Activated CD8-positive, alpha-beta memory T cell treated with anti-CD3 and anti-CD28 coated beads, Interleukin-2, amount 10 ng/mL, durations not matched to agents 7 days and 5 days (primary cell): ENCODE measurements at places on chromosomes 7 and 10.

DNA sequence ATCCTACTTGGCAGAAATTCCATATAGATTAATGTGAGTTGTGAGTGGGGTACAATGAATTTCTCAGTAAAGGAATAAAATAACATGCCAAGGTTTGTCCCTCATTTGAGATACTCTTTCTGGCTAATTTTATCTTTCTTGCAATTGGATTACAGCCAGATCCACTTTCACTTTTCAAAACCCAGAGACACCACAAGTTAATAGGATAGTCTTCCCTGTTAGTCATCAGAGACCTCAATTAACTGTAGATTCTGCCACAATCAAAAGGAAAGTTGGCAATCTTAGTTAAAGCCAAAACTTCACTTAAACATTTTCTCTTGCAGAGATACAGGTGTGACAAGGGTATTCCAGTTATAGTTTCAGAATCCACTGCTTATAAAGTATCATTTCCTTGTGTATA is 91.4 kb upstream of the PHYHIPL start:
- DNase-seq = no peak

DNA sequence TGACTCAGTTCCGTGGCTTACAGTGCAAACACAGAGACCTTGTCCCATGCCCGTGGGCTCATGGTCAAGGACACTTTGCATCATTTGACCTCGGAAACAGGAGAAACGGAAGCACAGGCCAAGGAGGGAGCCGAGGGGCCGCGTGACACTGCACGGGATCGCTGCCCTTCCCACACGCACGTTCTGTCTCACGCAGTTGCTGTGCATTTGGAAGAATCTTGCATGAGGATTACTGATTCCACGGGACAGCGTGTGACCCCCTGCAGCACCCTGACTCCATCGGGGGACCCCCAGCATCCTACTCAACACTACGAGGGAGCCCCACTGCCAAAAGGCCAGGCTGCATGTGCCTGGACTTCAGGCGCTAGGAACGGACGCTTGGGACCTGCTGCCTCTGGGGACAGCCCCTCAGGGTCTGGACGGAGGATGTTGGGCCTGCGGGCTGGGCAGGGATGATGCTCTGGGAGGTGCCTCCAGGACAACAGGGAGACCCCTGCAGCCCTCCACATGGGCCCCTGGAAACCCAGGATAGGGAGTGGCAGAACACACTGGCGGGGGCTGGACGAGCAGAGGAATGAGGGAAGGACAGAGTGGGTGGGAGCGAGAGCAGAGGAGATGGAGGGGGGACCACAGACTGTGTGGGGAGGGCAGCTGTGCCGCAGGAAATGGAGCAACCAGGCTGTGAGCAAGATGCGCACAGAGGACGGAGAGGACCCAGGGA is 222.2 kb downstream of the DNAJB6 start:
- DNase-seq = no peak

DNA sequence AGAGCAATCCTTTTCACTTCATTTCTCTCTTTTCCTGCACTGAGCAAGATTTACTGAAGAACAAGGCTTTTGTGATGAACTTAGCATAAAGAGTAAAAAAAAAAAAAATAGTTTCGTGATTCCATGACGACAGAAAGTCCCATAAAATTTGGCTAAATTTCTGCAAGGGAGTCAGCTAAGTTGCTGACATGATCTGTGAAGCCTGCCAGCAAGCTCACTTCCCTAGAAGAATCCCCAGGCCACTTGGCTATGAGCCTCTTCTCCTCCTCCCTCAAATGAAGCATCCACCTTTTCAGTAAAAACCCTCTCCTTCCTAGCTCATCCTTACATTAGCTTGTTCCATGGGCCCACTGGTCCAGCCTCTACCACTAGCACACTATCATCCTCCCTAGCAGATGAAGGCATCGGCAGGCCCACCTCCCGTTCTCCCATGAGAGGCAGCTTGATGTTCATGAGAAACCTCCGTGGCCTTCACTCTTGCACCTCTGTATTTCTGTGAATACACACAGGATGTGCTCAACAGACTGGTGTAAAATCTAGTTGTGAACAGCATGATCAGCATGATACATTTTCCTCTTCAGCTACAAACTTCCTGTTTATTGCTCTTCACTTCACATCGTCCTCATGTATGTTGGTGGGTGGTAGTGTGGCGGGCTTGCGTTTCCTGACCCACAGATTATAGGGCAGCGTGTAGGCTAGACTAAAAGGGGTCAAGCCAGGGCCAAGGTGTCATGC is 30.9 kb downstream of the GIMAP8 start:
- peak; percentile 82 for DNase-seq

DNA sequence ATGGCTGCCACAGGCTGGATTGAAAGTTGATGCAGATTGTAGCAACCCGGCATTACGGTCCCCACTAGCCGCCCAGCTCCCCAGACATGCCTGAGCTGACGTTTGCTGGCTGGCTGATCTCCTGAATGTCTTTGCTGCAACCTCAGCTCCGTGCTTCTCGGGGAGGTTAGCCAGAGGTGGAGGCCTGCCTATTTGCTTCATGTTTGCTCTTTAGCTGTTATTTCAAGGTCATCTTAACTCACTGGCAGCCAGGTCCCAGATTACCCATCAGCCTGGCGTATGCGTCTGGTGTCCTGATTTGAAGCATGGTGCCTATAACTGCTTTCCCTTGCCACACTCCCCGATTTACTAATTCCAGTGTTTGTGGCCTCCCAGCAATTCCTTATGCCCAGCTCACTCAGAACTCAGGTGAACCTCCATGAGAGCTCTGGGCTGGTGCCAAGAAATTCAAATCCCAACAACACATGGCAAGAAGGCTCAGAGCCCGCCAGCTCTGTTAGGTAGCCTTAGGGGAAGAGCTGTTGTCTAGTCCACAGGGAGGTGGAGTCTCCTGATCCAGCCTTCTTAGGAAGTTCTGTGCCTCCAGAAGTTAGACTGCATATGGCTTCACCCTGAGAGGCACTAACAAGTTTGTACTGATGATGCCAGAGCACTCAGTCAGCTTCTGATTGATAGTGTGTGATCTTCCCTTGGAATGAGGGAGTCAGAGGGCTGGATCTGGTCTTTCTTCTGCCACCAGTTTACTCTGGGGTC is 69.7 kb upstream of the EXOC4 start:
- DNase-seq = no peak

DNA sequence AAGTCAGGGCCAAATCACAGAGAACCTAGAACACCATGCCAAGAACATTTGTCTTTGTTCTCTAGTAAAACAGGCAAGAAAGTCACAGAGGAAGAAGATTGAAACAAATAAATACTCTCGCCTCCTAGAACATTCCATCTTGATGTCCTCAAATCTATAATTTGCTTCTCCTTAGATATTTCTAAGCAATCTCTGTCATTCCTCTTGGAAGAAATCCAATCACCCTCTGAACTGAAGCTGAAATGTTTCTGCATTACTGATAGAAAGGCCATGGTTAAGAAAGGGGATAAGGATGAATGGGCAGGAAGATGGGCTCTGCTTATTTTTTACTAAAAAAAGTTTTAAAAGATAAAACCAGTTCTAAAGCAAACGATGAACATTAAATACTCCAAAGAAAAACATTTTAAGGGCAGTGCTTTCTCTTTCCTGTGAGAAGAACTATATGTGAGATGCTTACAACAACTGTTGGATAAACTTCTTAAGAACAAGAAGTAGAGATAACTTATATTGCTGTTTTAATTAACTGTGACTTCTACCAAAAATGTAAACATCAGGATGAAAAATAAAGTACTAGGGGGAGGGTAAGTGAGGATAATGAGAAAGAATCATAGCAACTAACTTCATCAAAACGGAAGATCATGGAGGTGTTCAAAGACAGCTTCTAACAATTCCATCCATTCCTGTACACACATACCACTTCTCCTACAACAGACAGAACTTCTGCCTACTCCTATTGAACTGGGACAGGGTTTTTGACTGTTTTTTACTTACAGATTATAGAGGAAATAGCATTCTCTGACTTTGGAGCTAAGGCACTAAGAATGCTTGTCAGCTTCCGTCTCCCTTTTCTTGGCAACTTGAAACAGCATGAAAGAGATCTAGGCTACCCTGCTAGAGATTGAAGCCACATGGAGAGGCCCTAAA is 153.0 kb upstream of the LRRTM3 start:
- no peak for DNase-seq

GRCh38 chr10:93280121-93280698 is 201.9 kb downstream of the MYOF start:
- no peak for DNase-seq

GRCh38 chr7:1678081-1678543 is 8.0 kb downstream of the ELFN1 start:
- peak; percentile 35 for DNase-seq

- peak; percentile 73 for DNase-seq
Measured at GRCh38 chr7:50369143-50370026, 64.9 kb downstream of the IKZF1 start.

DNA sequence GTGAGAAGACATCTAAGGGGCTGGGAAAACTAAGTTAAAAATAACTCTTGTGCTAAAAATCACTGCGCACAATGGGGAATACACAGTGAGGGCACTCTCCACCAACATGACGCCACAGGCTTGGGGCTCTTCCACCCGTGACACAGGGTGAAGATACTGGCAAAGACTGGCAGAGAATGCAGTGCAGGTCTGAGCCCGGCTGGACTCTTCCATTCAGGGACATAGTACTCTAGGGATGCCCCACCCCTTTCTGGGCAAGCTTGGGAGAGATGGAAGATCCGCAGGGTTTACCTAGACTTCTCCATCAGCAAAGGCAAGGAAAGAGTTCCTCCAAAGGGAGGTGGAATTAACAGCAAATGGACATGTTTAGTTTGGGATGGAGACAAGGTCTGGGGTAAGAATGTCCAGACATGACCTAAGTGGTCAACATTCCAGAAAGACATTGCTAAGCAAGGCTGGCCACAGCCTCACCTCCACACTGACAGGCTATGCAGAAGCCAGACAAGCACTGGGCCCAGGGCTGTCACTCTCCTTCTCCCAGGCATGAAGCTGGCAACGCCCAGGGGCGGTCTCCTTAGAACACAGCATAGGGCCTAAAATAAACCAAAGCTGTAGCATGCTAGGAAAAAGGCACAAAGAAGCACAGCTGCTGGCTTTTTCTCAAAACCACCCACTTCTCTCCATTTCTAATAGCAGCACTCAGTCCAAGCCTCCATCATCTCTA is 28.1 kb downstream of the XPNPEP1 start:
- no peak for DNase-seq

DNA sequence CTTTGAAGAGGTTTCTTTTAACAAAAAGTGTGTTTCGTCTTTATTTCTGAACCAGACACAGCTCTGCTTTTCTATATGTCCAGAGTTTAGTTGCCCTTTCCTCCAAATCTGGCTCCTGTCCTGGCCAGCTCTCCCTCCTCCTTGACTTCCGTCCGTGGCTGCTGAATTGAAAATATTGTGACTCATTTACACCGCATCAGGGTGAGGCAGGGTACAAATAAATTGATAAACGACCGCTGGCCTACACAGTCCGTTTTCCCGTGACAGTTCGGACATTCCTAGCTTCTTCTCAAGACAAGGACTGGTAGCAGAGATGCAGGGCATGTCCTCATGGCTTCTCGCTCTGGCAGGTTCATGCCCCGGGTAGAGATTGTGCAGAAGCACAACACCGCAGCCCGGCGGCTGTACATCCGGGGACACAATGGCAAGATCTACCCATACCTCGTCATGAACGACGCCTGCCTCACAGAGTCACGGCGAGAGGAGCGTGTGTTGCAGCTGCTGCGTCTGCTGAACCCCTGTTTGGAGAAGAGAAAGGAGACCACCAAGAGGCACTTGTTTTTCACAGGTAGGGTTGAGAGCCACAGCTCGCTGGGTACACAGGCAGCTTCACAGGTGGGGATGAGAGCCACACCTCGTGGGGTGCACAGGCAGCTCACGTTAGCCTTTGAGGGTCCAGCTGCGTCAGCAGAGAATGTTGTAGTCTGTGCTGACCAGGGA is 126.6 kb downstream of the TRRAP start:
- no peak for DNase-seq
